ENCODE measurements at places on chromosomes 6 and 20.

DNA sequence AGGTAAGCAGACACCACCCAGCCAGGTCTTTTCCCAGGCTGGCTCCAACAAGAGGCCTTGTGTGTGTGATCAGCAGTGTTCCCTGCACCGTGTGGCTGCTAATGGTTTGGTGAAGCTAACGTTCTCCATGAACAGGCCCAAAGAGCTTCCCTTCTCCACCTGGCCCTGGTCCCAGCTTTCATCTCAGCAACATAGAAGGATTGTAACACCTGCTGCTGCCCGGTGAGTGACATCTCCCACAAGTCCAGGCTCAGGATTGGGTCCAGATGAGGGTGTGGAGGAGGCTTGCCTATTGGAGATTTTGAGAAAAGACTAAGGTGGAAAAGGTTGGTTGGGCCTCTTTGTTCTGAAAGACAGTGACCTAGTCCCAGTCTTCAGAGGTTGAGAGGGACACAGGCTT is 89.6 kb downstream of the TMEM242 start:
- DNase-seq = no peak

DNA sequence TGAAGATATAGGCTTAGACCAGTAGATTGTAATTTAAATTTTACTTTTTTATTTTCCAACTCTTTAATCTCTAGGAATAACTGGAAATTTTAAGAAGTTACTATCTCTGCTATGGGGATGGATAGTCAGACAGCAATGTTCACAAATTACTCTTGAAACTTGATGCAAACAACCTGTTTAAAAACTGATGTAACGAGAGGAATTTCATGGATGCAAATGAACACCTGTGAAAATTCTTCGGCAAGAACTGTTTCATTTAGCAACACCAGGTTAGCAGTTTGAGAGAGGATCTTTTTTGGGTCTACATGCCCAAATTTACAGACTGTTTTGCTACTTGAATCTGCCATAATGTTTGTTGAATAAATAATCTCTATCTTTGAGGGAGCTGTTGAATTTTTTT is 20.0 kb upstream of the RSPH3 start:
- no peak for DNase-seq

DNA sequence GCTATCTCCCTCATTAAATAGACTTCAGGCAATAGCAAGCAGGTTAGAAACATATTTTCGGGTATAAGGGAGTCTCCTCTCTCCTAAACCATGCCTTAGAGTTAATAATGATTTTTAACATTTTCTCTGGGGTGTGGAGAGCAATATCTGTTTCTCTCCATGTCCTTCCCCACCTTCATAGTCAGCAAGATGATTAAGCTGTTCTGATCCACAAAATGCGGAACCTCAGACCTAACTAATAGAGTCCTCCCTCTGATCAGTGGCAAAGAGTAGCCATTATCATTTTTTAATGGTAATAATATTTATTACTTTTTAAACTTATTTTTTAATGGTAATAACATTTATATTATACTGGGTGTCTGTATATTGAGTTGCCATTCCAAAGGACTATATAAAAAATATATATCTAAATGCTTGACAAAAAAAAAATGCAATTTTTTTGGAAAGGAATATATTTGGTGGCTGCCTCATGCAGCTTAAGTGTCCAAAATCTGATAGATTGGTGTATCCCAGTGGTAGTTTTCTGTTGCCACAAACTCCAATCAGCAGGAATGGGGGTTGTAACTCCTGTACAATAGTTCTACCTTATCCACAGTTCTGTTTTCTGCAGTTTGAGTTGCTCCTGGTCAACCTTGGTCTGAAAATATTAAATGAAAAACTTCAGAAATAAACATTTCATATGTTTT is 14.0 kb upstream of the BTN3A2 start:
- DNase-seq = no peak

GRCh38 chr20:11850901-11851300 is 66.8 kb upstream of the BTBD3 start:
- no peak for DNase-seq

GRCh38 chr20:58625585-58625984 is 25.5 kb upstream of the STX16 start:
- no peak for DNase-seq

GRCh38 chr6:66866801-66867200 is 1159.8 kb upstream of the EYS start:
- DNase-seq = no peak
